HepG2 (cell line): ENCODE measurements at places on chromosomes 7 and 10. TPM values are rescaled to one million over a fixed set of nuclear protein-coding genes. Genes with fewer than 3 reads are reported as not detected.

PAXIP1 gene
- total RNA-seq, result 16.2 and 17.9 TPM in 2 replicates

RAB19 gene
- 0.31 and 0.36 TPM in 2 replicates for total RNA-seq

TMEM176A gene
- total RNA-seq, result not detected in 2 replicates

FAM53B gene
- 17.6 and 19.3 TPM in 2 replicates for total RNA-seq

TMEM72 gene
- total RNA-seq, result 0.04 TPM in 1 of 2 replicates, not detected in the other

LGI1 gene
- total RNA-seq, result not detected in 2 replicates

LRRC17 gene
- total RNA-seq, result 0.20 and 0.38 TPM in 2 replicates

FFAR4 gene
- total RNA-seq, result not detected in 2 replicates
